ENCODE measurements at places on chromosomes 12 and 14.

DNA sequence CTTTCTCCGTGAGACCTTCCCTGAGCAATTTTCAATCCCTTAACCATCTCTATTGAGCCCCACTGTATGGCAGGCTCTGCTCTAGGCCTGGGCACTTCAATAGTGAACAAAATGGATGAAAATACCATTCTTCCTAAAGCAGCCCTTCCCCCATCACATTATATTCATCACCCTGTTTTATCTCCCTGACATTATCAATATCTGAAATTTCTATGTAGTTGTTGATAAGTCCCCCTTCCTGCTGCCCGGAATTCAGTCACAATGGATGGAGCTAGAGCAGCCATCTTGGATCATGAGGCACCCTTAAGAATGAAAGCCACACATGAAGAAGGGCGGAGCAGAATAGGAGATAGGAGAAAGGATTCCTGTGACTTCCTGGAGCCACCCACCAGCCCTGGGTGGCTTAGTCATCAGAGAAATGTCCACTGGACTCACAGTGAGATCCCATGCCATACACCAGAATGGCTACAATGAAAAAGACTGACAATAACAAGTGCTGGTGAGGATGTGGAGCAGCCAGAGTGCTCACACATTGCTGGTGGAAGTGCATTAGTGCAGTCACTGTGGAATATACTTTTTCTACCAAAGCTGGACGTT is 33.9 kb downstream of the SCARB1 start:
- DNase-seq = no peak

- no peak for DNase-seq
Measured at GRCh38 chr14:21543963-21544362, 17.8 kb upstream of the SALL2 start.

DNA sequence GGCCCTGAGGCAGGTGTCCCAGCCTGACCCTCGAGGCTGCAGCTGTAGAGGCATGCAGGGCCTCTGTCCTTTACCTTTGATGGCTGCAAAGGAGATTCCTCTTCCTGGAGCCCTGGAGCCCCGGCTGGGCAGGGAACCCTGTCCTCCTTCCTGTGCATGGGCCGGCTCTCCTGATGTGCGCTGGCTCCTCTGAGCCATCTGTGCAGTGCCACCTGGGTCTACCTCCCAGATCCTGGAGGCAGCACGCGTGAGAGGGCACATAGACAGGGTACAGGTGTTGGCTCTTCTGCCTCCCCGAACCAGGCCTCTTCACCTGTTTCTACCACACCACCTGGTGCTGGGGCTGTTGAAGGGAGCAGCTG is 115.1 kb downstream of the BEGAIN start:
- DNase-seq = no peak

DNA sequence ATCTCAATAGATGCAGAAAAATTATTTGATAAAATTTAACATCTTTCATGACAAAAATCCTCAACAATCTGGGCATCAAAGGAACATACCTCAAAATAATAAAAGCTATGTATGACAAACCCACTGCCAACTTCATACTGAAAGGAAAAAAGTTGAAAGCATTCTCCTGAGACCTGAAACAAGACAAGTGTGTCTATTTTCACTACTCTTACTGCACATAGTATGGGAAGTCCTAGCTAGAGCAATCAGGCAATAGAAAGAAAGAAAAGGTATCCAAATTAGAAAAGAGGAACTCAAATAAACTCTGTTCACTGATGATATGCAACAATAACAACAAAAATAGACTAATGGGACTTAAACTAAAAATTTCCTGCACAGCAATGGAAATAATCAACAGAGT is 90.1 kb downstream of the SLCO1B1 start:
- no peak for DNase-seq

GRCh38 chr14:59664741-59665140 is 88.1 kb upstream of the CCDC175 start:
- no peak for DNase-seq

DNA sequence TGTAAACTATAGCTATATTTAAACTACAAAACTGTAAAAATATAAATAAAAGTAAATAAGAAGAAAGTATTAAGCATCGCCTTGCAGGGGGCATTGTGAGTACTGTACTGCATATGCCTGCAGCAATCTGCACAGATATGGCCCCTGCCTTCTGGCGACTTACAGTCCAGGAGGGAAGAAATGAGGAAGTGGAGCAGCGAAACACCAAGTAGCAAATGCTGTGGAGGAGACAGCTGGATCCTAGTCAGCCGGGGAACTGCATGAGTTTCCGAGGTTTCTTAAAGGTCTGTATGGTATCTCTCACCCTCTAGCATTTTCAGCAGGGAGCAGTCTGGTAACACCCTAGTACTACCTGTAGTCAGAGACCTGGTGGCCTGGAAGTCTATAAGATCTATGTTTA is 256.9 kb downstream of the CACNA1C start:
- DNase-seq = no peak

DNA sequence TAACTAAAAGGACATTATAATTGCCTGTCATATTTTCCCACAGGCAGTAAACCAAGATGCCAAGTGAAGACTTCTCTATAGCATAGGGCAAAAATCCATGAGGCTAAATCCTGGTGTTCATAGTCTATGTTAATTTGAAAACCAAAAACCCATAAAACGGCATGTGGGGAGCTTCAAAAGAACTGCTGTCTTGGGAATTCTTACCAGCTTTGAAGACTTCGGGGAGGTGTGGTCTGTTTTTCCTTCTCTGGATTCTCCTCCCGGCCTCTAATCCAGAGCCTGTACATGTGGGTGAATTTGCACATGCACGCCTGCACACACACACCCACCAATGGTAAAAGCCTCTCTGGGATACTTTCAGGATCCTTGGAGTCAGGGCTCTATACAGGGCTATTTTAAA is 61.9 kb upstream of the IFNG-AS1 start:
- no peak for DNase-seq

DNA sequence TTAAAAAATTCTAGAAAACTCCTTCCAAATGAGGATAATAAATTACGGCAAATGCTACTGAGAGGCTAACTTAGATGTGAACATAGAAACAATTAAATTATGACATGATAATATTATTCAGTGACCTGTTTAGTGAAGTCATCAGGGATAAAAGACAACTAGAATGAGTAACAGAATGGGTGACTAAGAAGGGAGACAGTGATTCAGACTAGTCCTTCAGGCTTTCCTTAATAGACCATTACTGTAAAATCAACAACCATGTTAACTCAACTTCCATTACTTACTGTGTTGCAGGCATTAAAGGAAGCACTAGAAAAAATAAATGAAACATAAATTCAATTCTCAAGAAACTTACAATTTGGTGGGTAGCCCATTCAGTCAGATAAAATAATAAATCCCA is 543.9 kb upstream of the LRFN5 start:
- no peak for DNase-seq

DNA sequence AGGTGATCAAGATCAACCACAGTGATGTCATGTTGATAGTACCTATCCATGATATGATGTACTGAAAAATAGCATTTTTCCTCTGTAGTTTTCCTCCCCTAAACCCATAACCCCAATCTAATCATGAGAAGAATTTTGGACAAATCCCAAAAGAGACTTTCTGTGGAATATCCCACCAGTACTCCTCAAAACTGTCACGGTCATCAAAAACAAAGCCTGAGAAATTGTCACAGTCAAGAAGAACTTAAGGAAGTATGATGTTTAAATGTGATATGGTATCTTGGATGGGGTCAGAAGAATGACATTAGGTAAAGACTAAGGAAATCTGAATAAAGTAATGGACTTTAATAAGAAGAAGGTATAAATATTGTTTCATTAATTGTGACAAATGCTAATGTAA is 248.8 kb downstream of the RMST start:
- DNase-seq = no peak

- DNase-seq = no peak
Measured at GRCh38 chr12:101414533-101415119, 7.1 kb upstream of the ARL1 start.

DNA sequence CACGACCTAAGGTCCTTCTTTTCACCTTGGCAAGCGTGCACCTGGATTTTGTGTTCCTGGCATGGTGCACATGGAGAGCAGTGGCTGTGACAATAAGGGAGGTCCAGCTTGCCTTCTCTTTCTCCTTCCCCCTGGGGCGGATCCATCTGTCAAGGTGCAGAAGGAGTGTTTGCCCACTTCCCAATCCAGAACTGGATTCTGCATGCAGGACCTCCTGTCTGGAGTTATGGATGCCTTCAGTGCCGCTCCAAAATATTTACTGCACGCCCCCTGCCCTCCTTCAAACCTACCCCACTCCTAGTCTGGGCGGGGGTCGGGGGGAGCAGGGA is 192.7 kb downstream of the DPF3 start:
- DNase-seq = no peak

DNA sequence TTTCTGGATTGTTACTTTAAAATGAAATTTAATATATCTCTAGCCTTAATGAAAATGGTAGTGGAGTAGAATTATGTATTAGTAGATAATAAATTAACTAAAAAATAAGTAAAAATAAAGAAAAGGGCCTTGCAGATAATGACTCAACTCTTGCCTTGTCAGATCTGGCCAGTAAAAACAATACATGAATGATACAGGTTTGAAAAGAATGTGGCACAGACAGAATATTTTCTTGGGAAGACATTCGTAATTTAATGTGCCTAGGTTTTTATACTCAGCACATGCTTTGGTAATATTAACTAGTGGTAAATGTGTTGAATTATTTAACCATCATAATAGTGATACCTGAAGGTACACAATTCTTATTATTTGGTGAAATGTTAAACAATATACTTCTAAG is 28.3 kb downstream of the ATF7IP start:
- no peak for DNase-seq
